ENCODE measurements at places on chromosomes 12 and 14. TPM values are rescaled to one million over a fixed set of nuclear protein-coding genes. Genes with fewer than 3 reads are reported as not detected.

GRCh38 chr12:61857968-61858367 is 402.2 kb upstream of the USP15 start:
- no peak for ATAC-seq

DNA sequence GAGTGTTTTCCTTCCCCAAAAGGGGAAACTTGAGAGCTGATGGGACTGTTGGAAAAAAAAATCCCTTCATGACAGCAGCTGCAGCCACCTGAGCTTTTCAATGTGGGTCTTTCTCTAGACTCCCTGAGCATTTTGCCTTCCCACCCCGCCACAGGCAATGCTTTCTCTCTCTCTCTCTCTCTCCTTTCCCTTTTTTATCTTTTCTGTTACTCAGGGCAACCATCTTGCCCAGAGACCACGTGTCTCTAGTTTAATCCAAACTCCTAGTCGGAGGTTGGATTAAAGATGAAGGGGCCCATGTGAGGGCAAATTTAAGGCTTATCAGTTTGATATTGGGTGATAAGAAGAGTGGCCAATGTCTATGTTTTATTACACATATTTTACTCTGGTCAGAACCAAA is 25.9 kb upstream of the B4GALNT1 start:
- no peak for ATAC-seq

- ATAC-seq: no peak
These were observed 4.1 kb upstream of the DCAF11 start for GRCh38 chr14:24110523-24110922.

DNA sequence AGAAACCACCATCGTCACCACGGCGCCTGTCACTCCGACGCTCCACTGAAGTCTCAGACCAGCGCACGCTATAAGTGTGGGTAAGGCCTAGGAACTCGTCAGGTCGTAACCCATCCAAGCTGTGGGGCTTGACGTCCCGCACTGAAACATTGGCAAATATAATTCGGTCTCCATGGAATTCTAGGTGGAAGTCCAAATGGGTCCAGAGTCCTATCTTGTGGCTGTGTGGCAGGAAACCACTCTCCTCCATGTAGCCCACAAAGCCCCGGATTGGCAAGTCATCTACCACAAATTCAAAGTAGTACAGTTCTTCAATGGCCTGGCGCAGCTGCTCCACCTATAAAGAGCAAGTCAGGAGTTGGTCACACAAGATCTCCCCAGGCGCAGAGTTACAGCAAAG is 2.3 kb downstream of the TM9SF1 start:
- no peak for ATAC-seq

GRCh38 chr12:52029685-52030084 is 21.6 kb upstream of the NR4A1 start:
- ATAC-seq: no peak

- no peak for ATAC-seq
These were observed 183.7 kb downstream of the EXOC5 start for GRCh38 chr14:57085043-57085442.

DNA sequence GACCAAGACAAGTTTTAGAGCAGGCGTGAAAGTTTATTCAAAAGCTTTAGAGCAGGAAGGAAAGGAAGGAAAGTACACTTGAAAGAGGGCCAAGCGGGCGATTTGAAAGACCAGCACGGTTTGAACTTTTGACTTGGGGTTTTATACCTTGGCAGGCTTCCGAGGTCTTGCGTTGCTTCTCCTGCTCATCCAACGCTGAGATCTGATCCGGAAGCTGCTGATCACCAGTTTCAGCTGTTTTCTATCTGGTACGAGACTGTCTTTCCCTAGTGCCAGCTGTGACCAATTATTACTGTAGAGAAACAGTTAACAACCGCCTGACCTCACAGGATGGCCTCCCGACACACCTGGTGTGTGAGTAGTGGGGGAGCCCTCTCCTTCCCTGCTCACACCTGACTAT is 20.6 kb upstream of the SNRPF start:
- no peak for ATAC-seq

DNA sequence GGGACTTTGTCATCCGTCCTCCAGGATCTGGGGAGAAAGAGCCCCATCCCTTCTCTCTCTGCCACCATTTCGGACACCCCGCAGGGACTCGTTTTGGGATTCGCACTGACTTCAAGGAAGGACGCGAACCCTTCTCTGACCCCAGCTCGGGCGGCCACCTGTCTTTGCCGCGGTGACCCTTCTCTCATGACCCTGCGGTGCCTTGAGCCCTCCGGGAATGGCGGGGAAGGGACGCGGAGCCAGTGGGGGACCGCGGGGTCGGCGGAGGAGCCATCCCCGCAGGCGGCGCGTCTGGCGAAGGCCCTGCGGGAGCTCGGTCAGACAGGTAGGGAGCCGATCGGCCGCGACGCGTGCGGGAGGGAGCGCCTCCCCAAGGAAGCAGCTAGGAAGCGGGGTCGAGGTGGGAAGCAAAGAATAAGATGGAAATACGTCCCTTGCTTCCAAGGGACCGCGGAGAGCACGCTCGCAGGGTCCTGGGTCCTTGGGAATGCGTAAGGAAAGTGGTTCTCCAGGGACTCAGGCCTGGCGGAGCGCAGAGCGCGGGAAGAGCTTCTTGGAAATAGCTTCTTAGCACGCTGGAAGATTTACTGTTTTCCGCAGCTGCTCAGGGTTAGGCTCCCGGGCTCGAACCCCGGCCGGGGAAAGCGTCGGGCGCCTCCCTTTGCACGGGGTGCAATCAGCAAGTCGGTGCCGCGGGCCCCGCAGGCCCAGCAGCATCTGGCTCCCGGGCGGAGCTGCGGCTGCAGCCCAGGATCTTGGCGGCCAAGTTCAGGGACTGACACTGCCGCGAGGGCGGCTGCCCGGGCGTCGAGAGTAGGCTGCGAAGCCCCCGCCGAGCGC is 457 bp downstream of the SOCS2 start:
- ATAC-seq: no peak

DNA sequence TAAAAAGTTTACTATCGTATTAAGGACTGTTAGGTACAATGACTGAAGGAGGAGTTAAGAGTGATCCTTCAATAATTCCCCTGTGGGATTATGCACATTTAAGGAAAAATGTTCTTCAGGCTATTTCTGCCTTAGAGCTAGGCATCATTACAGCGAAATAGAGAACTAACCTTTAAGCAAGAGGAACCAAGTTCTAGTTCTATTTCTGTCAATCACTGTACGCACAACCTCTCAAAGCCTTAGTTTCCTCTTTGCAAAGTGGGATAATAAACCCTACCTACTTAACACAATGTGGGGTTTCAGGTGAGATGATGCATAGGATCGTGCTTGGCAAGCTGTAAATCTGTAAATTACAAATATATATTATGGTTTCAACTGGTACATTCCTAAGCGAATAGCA is 15.4 kb downstream of the NTF3 start:
- ATAC-seq: no peak

DNA sequence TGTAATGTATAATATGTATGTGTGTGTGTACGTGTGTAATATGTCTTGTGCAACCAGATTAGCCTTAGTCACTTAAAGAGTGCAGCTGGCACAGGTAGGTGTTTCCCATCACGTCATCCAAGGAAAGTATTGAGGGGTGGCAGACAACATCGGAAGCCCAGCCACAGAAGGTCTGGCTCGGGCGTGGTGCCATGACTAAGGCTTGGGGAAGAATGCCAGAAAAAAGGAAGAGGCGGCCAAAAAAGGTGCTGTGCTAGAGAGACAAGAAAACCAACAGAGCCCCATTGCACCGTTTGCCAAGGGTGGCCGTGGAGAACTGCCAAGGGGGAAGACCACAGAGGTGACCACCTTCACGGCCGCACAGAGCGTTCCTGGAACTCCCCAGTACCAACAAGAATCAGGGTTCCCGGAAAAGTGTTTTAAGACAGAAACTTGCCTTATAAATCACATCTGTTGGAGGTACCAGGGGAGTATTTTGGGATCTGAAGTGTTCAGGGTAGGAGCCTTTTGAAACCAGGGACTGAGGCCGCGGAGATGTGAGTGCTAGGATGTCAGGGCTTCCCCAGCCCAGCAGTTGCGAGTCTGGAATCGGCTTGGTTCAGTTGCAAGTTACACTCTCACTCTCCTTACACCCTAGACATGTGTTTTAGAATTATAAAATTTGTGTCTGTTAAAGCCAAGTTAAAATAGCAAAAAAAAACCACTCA is 131.2 kb upstream of the DYRK2 start:
- peak; percentile 69 for ATAC-seq

DNA sequence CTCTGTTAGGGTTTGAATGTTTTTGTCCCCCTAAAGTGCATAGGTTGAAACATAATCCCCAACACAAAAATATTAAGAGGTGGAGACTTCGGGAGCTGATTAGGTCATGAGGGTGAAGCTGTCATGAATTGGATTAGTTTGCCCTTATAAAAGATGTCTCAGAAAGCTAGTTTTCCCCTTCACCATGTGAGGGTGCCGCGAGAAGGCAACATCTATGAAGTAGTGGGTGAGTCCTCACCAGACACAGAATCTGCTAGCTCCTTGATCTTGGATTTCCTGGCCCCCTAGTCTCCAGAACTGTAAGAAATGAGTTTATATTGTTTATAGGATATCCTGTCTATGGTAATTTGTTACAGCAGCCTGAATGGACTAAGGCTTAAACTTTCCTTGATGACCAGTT is 301.5 kb upstream of the ATP2B1 start:
- no peak for ATAC-seq

DNA sequence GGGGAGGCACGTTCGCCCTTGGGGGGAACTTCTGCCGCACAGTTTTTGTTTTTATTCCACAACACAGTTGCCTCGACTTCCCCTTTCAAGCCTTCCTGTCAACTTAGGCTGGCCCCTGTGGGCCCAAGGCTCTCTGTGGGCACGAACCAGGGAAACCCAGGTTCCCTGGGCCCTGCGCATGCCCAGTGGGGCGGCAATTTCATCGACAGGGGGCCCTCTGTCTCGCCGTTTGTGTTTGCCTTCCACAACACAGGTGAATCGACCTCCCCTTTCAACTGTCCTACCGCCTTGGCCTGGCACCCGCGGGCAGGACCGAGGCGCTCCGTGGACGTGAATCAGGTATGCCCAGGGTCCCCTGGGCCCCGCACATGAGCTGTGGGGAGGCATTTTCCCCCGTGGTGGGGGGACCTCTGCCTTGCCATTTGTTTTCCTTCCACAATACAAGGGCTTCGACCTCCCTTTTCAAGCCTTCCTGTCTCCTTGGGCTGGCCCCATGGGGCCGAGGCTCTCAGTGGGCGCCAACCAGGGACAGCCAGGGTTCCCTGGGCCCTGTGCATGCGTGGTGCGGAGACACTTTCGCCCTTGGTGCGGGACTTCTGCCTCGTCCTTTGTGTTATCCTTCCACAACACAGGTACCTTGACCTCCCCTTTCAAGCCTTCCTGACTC is 354.0 kb downstream of the ALG10 start:
- ATAC-seq: no peak

Gene METAP2
- 92.7 TPM for total RNA-seq

Gene RBP5
- total RNA-seq: not detected

Gene ADGRD1
- total RNA-seq: 19.1 TPM

Gene RIPK3
- 8.9 TPM for total RNA-seq

Data from gastroesophageal sphincter (tissue), 4 donors.